ENCODE measurements at places on chromosomes 13 and 19.

GRCh38 chr19:2412449-2412848 is 14.9 kb downstream of the TIMM13 start:
- DNase-seq = no peak

DNA sequence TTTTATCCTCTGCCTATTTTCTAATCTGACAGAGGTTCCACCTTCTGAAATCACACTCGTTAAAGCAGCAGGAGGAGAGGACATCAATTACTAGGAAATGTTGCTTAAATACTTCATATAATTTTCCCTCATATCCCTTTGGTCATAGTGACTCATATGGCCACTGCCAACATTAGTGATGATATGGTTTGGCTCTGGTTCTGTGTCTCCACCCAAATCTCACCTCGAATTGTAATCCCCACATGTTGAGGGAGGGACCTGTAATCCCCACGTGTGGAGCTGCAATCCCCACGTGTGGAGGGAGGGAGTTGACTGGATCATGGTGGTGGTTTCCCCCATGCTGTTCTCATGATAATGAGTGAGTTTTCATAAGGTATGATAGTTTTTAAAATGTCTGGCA is 618.4 kb upstream of the SLITRK5 start:
- no peak for DNase-seq

DNA sequence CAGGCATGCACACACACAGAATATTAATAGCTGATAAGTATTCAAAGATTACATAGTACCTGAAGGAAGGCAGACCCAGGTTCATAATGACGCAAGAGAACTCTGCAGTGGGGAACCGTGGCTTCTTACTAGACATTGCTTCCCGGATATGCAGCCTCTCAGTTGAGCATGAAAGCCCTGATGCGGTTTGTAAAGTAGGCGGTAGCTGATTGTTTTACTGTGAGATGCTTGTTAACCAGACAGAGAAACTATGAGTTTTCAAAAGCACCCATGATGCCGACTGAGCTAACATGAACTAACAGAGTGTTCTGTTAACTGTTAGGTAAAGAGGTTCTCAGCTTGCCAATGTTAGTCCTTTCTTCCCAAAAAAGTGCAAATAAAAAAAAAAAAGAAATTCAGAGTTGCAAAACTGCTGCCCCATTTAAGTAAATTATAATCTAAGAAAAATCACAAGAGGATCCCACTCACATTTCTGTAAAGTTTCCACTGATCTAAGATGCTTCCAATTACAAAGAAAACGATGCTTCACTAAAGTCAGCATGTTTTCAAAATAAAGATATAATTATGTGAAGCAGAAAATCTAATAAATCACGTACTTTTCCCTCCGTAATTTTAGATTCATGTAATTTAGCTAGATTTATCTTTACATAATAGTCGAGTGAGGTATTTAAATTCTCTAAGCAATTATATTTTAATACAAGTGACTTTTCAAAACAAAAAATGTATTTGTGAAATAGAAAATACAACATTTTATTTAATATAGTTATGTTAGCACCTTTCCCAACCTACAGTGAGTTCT is 2.2 kb downstream of the FLT1 start:
- no peak for DNase-seq

DNA sequence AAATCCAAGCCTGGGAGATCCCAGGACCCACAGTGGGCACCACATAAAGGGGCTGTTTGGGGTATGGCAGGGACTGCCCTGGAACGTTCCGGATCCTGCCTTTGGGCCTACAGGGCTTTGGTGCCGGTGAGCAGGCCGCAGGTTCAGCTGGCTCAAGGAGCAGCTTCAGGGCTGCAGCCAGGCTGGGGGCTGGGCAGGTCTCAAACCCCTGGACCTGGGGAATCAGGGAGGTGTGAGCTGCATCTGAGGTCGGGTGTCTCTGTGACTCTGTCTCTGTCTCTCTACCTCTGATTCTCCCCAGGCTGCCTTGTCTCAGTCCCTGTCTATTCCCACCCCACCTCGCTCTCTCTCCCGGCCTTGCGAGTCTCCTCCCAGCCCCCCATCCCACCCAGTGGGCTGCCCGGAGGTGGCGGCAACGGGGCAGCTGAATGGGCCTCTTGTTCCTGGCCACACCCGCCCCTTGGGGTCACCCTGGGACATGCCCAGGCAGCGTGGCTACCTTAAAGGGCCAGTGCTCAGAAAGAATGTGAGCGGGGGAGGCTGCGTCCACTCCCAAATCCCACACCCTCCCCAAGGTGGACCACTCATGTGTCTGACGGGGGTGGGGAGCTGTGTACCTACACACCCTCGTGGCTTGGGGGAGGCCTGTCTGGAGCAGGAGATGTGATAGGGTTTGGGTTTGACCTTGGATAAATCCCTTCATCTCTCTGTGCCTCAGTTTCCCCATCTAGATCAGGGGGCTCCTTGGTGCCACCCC is 31.1 kb downstream of the NFIC start:
- no peak for DNase-seq

DNA sequence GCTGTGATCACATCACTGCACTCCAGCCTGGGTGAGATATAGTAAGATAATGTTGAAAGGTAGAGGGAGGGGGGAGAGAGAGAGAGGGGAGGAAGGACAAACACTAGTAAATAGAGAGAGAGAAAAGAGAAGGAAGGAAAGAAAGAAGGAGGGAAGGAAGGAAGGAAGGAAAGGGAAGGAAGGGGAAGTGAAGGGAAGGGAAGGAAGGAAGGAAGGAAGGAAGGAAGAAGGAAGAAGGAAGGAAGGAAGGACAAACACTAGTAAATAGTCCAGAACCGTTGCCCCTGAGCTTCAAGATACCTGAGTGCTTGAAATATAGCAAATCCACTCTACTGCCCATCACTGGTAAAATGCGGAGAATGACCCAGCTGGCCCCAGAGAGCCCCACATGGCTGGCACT is 156.5 kb upstream of the ZNF507 start:
- DNase-seq = no peak

DNA sequence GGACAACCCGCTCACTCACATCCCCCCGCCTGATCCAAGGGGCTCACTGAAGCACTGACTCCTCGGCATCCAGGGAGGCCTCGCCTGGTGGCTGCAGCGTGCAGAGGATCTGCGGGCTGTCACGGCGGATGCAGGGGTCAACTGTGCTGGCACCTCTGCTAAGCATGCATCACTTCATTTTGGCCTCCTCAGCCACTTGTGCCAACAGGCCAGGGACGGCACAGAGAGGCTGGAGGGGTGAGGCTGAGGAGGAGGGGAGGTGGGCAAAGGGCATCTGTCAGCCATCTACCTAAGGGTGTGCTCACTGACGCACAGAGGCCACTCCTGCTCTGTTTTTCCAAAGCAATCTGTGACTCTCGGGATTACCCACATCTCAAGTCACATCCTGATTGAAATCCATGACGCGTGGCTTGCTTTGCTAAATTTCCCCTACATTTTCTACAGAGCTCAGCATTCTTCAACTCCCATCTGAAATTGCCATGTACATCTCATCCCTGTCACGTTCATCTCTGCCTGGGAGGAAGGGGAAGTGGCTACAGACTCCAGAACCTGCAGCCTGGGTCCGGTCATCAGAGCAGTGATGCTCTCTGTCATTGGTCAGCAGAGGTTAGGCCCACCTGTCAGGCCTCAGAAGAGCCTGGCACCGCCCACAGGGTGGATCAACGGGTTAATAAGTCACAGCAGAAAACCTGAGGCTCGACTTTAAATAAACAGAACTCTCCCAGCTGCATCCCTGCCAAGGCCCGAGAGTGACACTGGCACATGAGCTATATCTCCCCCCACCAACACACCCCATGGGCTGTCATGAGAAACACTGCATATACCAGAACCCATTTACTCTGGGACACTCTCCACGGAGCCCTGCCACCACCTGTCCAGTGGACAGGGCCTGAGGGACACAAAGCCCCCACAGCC is 17.6 kb downstream of the ELL start:
- DNase-seq = no peak

GRCh38 chr13:33787051-33787591 is 30.8 kb upstream of the RFC3 start:
- DNase-seq = no peak

DNA sequence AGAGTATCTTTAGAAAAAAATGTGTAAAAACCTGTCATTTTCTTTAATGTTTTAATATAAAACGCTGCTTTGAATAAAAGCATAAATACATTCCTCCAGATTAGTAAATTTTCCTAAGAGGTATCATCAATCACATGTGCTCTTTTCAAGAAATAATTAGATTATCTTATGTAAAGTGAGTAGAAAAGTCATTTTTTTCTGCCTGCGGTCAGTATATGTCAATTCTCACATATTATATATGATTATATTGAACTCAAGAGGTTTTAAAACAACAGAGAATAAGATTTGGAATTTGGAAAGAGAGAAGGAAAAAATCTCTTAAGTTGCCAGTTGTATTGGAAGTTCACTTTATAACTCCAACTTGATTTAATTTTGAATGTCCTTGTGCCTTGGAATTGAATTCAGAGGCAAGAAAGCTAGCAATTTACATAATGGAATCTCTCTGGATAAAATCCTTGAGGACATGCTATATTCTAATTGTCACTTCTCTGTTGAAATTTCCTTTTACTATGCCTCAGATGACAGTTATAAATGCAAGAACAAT is 740.1 kb upstream of the SPRY2 start:
- no peak for DNase-seq

- DNase-seq = no peak
These were observed 769 bp upstream of the TMEM272 start for GRCh38 chr13:51845574-51846318.

GRCh38 chr19:55454787-55455243 is 6.6 kb downstream of the ISOC2 start:
- no peak for DNase-seq

- DNase-seq = no peak
These were observed 545.4 kb downstream of the SUCLA2 start for GRCh38 chr13:47455626-47456025.

DNA sequence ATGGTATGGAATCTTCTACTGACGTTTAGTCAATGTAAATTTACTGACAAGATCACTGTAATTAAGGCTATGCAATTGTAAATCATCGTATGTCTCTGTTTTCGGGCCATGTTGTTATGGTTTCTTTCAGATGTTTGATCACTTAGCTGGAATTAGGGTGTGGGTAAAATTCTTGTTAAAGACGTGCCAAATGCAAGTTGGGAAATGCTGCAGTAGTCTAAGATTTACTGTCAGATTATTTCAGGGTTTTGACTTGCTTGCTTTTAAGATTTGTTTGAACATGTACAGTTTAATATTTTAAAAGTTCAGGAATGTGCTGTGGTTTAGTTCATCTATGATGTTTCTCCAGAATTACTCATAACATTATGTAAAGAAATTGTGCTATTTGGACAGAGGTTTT is 10.8 kb downstream of the NDFIP2 start:
- DNase-seq = no peak

- DNase-seq = no peak
These were observed 8.7 kb upstream of the KLF2 start for GRCh38 chr19:16315825-16316505.

GRCh38 chr19:31553112-31553845 is 204.0 kb upstream of the TSHZ3 start:
- DNase-seq = no peak

DNA sequence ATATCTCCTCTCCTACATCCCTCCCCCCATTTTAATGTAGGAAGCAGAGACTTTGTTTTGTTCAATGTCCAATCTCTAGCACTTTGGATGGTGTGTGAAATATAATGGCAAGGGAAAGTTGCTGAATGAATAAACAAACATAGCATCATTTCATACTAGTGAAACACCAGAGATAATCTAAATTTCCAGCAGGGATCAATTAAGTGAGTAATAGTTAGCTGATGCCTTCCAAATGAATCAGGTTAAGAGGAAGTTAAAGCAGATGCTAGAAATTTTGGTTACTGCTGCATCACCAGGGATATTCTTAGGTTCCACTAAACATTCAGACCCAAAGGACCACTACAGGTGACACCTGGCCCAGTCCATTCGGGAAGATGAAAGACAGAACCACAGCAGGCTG is 8.1 kb downstream of the MRPS31 start:
- DNase-seq = no peak

GRCh38 chr13:33571618-33572017 is 246.3 kb upstream of the RFC3 start:
- DNase-seq = no peak

- DNase-seq = no peak
These were observed 122.7 kb downstream of the AKAP11 start for GRCh38 chr13:42394711-42395085.

- no peak for DNase-seq
These were observed 9.3 kb upstream of the LAIR1 start for GRCh38 chr19:54373781-54374631.

GRCh38 chr19:45215391-45216191 is 29.6 kb downstream of the EXOC3L2 start:
- DNase-seq = no peak

DNA sequence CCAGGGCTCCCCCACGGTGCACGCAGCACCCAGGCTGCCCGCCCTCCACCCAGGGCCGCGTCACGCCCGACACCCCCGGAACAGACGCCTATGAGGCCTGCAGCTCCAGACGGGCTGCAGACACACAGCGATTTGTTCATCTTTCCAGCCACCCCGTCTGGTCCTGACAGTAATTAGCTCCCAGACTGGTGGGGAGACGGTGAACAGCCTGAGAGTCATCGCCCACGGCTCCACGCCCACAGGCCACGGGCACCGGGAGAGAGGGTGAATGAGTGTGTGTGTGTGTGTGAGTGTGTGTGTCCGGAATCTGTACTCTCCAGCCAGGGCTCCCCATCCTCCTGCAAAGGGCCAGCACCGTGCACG is 18.1 kb downstream of the GADD45B start:
- DNase-seq = no peak

DNA sequence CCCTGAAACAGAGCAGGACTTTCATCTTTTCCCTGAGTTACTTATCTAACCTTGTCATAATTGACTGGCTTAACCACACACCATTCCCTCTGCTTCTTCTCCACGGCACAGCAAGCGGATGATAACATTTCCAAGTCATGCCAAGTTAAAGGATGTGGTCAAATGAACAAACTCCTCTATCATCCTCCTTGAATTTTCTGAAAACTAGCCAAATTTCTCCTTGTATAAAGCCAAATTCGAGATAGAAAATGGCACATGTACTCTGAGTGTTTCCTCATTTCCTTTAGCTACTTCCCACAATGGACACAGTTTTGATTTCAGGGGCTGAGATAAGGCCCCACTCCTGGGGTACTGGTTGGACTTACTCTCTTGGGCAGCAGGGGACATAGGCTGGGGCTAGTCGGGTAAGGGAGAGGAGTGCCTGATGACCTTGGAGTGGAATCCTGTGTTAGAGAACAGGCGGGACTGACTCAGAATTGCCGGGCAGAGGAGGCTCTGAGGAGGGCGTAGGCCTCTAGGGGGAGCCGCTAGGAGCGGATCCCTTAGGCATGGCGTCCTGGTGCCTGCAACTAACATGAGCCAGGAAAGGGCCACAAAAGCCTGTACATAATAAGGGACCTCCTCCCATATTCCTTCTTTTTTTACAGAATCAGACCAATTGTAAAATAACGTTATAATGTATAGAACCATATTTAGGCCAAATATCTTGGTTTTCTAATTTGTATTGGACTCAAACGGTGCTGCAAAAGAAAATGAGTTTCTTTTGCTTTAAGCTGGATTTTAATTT is 20.3 kb upstream of the TMTC4 start:
- DNase-seq = no peak

DNA sequence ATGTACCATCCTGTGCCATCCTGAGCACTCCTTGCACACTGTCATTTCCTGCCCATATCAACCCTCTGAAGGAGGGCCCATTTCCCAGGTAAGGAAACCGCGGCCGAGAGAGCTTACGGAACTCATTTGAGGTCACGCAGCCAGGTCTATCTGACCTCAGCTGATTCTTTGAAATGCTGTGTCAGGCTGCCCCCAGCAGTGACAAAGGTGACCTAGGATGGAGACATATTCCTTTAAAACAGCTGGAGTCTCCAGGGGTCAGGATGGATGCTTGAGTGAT is 42.2 kb upstream of the VSTM2B start:
- no peak for DNase-seq
